ENCODE measurements at places on chromosomes 4 and X.

- DNase-seq: no peak
These were observed 103.1 kb upstream of the PPP2R3B start for GRCh38 chrX:489820-490219.

- no peak for DNase-seq
These were observed 286.2 kb upstream of the TET2 start for GRCh38 chr4:104860238-104861123.

GRCh38 chr4:178970433-178971140 lies 1528.3 kb upstream of the AGA start:
- no peak for DNase-seq

GRCh38 chr4:168892475-168892874 lies 117.6 kb downstream of the CBR4 start:
- no peak for DNase-seq

DNA sequence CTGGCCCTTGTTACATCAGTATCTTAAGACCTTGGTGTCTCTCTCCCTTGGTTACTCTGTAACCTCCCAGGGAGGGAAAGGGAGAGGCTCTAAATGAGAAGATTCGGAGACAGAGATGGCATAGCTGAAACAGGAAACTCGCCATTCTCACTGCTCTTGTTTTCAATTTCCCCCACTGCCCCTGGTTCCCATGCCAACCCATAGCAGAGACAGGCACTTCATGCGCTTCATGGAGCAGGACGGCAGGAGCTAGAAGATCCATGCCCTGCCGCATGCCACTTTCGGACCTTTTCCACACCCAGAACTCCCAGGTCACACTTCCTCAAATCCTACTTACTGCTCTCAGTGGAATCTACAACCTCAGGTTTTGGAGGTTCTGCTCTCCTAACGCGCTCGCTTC lies 3.1 kb downstream of the ZMYM3 start:
- no peak for DNase-seq
